ENCODE measurements at places on chromosomes 3 and 15.

DNA sequence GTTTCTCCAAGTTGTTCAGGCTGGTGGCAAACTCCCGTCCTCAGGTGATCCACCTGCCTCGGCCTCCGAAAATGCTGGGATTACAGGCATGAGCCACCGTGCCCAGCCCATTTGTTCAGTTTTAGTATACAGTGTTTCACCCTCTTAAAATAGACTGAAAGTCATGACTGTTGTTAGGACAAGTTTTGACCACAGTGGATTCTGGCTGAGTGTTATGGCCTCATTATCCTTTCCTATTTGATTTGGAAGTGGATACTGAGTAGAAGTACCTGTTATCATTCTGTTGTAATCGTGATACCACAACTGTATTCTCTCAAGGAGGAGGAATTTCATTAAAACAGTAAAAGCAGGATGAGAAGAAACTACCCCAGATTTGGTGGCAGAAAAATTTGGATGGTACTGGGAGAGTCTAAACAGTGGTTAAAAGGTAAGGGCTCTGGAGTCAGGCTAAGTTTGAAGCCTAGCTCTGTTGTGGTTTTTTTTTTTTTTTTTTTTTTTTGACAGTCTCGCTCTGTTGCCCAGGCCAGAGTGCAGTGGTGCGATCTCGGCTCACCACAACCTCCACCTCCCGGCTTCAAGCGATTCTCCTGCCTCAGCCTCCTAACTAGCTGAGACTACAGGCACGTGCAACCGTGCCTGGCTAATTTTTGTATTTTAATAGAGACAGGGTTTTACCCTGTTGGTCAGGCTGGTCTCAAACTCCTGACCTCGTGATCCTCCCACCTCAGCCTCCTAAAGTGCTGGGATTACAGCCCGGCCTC lies 2.6 kb downstream of the MAP2K1 start:
- DNase-seq, result no peak

GRCh38 chr15:63041974-63042876 lies at the start of gene TPM1:
TPM1 (plus strand) TSS chr15:63042747; CDS start chr15:63042830, 83 bp downstream.
- DNase-seq, result no peak

DNA sequence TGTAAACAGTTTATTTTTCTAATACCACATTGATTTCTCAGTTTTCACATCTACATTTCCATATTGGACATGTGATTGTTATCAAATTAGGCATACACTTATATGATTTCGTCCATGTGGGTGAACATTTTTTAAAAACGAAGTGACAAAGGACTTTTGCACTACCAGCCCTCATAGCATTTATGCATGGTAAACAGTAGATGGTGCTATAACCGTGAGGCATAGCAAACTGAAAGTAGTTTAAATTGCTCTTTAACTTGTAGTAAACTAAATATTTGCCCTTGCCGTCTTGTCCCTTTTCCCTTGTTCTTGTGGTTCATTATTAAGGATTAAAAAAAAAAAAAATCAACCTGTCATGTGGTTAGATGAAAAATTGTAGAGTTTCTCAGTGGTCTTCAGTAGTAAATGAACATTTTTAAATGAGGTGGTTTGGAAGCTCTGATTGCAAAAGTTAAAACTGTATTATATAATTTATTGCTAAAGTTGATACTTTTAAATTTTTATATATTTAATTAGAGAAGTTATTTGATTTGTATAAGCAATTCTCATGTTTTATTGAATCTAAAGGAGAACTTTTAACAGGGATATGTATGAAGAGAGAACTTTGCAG lies 24.0 kb downstream of the STX19 start:
- peak; percentile 32 for DNase-seq

GRCh38 chr15:78422571-78423340 lies 15.3 kb upstream of the IREB2 start:
- peak; percentile 51 for DNase-seq

DNA sequence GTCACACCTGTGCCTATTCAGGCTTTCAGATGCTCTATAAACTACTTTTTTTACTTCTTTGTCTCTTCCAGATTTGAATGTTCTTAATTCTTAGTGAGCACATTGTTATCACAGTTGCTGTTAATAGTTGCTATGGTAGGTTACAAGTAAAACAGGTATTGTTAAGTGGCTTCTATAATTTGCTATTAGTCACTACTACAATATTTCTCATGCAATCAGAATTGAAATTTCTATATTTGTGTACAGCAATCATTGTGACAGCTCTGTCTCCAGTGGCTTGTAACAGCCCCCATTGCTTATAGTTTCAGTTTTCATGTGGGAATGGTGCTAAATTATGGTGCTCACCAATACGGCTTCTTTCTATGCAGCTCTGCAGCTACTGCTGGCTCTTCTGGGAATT lies 318.4 kb upstream of the GOLIM4 start:
- no peak for DNase-seq

- DNase-seq, result no peak
These were observed 1.7 kb upstream of the NGLY1 start for GRCh38 chr3:25784971-25785370.

DNA sequence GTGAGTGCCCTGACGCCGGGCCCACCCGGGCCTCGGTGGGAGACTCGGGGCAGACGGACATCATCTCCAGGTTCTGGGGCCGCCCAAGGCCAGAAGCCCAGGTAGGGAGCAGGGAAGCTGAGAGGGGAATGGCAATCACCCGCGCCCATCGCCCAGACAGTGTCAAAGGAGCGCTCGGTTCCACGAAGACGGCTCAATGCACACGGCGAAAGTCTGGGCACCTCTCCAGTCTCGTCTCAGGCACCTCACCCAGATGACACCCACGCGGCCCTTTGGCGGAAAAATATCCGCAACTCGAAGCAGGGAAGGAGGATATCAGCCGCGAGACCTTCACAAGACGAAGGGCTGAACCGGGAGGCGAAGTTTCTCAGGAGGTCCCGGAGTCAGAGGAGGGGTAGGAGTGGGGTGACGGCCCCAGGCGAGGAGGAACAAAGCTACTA lies 916 bp downstream of the IL17RD start:
- DNase-seq, result peak; percentile 20

GRCh38 chr15:100671858-100672543 lies 69.6 kb downstream of the ASB7 start:
- no peak for DNase-seq

DNA sequence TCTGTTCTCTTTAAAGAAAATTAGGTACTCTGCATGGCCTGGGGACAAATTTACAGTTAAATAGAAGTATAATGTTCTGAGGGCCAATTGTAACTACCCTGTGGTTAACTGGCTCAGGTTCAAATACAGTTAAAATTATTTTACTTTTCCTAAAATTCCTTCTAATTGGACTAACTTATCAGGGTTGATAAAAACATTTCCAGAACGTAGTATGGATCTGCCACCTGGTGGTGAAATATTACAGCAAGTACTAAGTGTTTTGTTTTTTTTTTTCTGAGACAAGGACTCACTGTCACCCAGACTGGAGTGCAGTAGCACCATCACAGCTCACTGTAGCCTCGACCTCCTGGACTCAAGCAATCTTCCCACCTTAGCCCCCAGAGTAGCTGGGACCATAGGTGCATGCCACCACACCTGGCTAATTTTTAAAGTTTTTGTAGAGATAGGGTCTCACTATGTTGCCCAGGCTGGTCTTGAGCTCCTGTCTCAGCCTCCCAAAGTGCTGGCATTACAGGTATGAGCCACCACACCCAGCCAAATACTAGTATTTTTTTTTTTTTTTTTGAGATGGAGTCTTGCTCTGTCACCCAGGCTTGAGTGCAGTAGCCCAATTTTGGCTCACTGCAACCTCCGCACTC lies 29.2 kb downstream of the NEO1 start:
- DNase-seq, result no peak

DNA sequence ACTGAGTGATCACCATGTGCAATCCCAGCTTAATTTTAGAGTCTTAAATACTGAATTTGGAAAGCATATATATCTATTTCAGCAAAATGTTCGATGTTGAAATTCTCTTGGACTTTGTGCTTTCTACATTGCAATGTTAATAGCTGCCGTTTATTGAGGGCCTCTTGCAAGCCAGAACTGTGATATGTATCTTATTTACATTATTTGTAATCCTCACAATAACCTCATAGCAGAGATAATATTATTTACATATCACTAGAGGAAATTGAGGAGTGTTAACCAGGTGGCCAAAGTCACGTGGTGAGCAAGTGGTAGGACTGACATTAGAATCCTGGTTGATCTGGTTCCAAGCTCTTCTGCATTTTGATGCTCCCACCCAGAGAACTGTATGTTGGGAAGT lies 254.1 kb downstream of the SLC9A9 start:
- DNase-seq, result no peak

DNA sequence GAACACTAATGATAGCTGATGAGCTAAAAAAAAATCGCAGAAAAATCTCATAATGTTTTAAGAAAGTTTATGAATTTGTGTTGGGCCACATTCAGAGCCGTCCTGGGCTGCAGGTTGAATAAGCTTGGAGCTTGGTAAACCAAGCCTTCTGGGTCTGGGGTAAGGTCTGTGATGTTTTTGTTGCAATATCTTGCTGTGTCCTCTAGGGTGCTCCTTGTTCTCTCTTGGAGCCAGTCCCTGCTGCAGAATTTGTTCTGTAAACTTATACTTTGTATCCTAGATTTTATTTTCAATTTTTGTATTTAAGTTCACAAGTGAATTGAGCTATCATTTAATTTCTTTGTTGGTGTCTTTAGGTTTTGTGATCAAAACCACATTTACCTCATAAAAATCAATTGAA lies 143.7 kb downstream of the NR1D2 start:
- DNase-seq, result no peak

DNA sequence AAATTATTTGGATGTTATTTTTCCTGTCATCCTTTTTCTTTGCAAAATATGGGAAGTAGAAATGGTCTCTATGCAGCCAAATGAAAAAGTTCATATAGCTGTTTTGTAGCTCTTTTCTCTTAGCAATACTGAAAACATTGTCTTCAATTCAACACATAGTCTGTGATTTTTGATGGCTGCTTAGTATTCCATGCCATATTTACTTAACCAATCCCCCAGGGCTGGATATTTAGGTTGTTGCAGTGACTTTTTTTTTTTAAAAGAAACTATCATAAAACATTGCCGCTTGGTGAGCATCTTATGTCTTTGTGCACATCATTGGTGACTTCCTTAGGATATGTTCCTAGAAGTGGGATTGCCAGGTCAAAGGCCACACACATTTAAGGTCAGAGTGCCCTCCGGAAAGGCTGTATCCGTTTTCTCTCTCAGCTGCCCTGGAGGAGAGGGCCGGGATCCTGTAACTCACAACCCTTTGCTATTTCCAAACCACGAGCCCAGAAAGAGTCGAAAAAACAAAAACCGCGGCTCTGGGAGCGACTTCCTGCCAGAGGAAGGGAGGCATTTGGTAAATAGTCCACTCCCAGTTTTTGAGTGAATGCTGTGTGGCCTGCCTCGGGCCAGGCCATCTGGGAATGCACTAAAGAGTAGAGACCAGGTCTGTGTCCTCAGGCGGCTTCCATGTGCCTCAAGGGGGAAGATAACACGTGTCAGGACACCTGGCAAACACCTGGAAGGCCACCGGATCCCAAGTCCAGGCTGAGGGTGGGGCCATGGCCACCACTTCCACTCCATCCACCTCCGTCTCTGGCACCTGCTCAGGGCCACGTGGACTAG lies 41.9 kb downstream of the SMAD6 start:
- DNase-seq, result no peak

DNA sequence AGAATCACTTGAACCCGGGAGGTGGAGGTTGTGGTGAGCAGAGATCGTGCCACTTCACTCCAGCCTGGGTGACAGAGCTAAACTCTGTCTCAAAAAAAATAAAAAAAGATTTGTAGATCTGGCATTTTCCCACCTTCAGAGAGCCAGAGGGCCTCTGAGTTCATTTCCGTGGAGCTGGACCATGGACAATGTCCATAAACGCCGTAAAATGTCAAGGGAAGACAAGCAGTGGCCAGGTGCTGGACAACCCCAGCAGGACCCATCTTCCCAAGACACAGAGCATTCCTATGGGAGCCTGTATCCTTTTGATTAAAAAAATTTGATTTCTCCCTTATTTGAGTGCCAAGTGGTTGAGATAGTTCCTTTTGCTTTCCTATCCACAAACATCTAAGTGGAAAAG lies 67.4 kb upstream of the NR2E3 start:
- no peak for DNase-seq

- no peak for DNase-seq
These were observed 224.1 kb upstream of the TPRG1 start for GRCh38 chr3:188947401-188948280.

GRCh38 chr3:135329479-135329878 lies 534.4 kb downstream of the EPHB1 start:
- DNase-seq, result no peak

GRCh38 chr3:189058071-189058470 lies 113.7 kb upstream of the TPRG1 start:
- no peak for DNase-seq

DNA sequence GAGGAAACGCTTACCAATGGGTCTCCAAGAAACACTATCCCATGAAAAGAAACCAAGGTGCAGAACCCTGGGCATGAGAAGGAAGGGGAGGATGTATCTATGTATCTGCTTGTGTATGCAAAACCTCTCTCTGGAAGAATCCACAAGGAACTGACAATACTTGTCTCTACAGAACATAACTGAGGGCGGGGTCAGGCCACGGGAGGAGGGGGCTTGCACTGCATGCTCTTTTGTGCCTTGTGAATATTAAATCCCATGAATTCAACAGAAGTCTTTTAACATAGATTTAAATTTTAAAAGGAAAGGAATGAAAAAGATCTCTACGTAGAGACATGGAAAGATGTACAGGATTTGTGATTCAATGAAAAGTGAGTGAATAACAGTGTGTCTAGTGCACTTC lies 57.8 kb downstream of the RPN1 start:
- DNase-seq, result no peak

- no peak for DNase-seq
These were observed 319.2 kb downstream of the SLC9A9 start for GRCh38 chr3:143529018-143529478.

DNA sequence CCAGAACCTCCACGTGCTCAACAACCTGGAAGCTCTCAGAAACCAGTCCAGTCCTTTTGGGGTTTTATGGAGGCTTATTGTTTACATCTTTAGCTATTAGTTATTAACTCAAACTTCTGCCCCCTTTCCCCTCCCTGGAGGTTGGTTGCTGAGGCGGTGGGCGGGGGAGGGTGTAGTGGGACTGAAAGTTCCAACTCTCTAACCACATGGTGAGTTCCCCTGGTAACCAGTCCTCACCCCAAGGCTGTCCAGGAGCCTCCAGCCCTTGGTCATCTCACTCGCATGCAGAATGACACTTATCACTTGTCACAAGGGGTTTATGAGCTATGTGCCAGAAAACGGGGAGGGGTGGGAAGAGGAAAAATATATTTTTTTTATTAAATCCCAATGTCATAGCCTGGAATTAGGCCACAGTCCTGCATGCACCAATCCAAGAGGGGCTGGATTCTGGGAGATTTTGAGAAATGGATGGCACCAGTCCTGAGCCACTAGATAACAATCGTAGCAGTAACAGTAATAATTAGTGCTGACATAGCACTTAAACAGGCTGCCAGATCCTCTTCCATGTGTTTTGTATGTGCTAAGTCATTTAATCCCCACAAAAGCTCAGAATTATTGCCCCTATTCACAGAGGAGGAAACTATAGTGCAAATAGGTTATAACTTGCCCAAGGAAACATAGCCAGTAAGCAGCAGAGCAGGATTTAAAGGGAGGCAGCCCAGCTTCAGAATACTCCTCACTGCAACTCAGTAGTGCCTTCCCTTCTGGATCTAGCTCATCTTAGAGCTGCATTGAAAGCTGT lies 85.7 kb downstream of the CRYGS start:
- DNase-seq, result no peak

Measured in stimulated activated CD4-positive, alpha-beta T cell treated with anti-CD3 and anti-CD28 coated beads, Interleukin-12 subunit alpha, Interleukin-12 subunit beta, amount 100 ng/mL, for 48 hours (primary cell).